ENCODE measurements at places on chromosomes 5 and 9.

GRCh38 chr5:157556615-157557418 lies 18.8 kb downstream of the ADAM19 start:
- DNase-seq: no peak

DNA sequence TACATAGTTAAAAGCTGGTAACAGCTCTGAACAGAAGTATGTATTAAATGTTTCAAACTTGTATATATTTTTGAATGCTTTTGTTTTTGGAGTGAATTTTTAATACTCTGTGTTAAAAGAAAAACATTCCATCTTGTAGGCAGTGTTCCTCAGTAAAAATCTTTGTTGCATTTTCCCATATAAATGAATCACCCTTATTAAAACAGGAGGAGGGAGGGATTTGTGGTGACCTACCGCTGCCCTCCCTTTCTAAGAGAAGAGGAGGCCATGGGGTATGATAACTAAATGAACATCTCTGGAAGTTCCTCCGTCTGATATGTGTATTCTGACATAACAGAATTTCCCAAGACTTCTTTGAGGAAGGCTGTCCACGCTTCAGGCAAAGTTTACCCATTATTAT lies 53.4 kb downstream of the INIP start:
- no peak for DNase-seq

DNA sequence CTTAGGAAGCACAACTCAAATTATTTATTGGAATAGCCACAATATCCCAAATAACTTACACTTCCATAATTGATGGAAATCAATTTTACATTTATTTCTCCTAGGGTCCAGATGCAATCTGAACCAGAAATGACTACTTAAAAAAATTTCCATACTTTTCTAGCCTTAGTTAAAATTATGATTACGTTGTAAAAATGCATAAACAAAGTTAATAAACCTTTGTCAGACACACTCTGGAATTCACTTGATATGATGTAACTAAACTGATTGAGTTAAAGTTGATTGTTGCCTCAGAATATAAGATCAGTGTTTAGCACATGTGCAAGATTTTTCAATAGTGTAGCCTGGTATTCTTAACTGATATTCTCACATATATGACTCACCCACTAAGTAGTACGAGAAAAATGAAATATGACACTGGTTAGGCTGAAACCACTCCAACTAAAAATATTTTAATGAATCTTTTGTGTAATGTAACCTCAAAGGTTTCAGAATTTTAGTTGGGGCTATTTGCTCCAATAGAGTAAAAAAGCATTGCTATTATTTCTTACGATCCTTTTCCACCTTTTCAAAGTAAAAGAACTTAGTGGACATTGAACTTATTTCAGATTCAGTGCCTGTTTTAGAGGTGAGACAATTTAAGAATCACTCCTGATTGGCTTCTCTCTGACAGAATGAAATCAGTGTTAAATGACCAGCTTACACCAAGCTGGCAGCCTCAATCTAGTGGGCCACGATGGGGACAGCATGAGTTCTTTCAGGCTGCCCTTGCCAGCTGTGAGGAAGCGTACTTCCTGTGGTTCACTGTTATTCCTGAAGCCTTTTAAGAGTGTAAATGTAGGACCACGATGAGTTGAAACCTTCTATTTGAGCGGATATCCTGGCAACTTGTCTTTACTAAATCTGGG lies 277.2 kb upstream of the CDH9 start:
- DNase-seq: no peak

GRCh38 chr5:168801567-168801966 lies 222.4 kb upstream of the PANK3 start:
- DNase-seq: no peak

DNA sequence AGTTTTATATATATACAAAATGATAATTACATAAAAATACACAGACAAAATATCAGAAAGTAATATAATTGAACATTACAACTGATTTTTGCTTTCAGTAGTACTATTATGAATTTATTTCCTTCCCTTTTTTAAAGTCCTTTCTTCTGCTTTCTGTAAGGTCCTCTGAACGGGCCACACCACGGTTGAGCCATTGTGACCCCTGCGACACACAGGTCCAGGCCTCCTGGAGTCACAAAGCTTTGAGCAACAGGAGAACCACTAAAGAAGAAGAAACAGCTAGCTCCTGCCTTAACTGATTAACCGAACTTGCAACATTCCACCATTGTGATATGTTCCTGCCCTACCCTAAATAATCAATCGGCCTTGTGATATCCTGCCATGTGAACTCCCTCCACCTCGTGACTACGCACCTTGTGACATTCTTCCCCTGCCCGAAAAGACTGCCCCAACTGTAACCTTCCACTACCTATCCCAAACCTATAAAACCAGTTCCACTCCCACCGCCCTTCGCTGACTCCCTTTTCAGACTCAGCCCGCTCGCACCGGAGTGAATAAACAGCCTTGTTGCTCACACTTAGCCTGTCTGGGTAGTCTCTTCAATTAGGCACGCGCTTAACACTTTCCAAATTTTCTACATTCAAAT lies 375.0 kb upstream of the RFX3 start:
- DNase-seq: no peak

DNA sequence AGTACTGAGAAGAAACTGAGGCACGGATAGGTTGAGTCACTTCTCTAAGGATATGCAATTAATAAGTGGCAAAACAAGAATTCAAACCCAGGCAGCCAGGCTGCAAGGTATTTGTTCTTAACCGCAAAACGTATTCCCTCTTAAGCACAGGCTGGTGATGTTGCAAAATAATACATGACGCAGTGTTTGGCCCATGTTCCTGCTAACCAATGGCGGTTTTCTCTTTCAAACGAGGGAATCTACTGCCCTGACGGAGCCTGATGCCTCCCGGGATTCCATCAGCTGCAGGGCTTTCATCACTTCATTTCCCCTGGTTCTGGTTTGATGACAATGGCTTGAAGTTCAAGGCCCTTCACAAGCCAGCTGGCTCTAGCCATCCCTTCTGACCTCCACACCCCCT lies 154.8 kb downstream of the SLIT3 start:
- DNase-seq: no peak

DNA sequence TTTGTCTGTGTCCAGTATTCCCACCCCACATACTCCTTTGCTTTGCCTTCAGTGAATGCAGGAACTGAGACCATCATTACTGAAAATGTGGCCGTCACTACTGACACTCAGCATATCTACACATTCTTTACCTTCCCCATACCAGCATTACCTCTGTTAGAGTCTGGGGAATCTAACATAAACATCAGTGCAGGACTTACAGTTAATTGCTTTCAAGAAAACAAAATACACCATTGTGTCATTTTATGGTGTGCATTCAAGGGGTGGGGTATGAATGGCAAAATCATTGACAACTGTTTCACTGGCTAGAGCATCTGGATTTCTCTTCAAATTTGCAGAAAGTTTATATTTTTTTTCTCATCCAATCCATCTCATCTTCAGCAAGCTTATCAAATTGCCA lies 731.4 kb upstream of the RIOK2 start:
- DNase-seq: no peak

DNA sequence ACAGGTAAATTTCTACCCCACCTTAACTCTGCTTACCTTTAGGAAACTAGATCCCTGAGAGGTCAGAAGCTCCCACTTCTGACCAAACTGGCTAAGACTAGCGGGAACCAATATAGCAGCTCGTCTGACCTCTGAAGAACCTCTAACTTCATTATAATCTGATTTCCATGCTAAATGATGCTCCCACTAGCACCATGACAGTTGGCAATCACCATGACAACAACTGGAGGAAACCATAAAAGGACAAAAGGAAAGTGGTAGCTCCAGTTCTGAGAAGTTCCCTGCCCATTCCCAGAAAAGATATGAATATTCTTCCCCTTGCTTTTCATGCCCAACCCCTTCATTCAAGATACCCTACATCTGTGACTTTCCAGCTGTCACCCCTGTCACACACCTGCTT lies 483.3 kb downstream of the CTNND2 start:
- DNase-seq: no peak

GRCh38 chr5:59579101-59579823 lies 314.3 kb downstream of the PDE4D start:
- no peak for DNase-seq

GRCh38 chr5:119382169-119382568 lies 26.4 kb downstream of the TNFAIP8 start:
- DNase-seq: no peak

DNA sequence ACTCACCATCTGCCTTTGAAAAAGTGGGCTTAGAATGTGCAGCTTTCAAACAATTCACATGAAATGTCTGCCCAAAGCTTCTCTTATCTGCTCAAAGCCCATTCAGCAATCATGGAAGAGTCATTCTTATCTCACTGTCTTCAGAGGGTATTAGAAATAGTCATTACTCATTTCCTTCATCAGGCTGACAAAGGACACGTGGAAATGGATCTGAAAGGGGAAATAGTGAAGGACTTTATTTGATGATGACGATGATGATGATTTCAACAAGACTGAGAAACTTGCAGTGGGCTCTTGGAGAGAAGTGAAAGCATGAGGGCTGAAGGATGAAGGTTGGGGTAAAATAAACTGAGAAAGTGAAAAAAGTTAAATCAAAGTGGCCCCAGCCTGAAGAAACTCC lies 194.3 kb downstream of the SMARCA2 start:
- no peak for DNase-seq

GRCh38 chr5:980966-981365 lies 27.6 kb upstream of the NKD2 start:
- DNase-seq: no peak

GRCh38 chr5:72188166-72188565 lies 80.9 kb downstream of the MAP1B start:
- no peak for DNase-seq

- DNase-seq: no peak
Measured at GRCh38 chr5:176388003-176388443, 375 bp downstream of the NOP16 start.

- DNase-seq: no peak
Measured at GRCh38 chr9:90680534-90680933, 37.9 kb upstream of the DIRAS2 start.

DNA sequence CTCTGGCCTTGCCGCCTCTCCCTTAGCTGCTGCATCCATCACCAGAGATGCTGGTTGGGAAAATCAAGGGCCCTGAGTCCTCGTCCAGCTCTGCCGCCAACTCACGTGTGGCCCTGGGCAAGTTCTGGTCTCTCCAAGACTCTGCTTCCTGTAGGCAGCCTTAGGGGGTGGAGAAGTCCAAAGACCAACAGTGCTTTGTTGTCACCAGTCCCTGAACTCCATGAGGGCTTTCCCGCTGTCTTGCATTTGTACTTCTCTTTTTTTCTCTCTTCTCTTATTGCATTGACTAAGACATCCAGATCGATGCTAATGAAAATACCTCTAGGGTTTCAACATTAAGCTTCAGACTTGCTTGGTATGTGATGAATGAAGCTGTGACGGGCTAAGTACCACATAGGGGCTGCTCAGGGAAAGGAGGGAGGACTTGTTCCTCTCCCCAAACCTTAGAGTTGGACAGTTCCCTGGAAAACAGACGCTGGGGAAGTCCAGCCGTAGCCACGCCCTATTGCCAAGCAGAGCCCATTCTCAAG lies 63.7 kb upstream of the STXBP1 start:
- DNase-seq: no peak

GRCh38 chr5:140220032-140220697 lies 45.2 kb downstream of the CYSTM1 start:
- no peak for DNase-seq

DNA sequence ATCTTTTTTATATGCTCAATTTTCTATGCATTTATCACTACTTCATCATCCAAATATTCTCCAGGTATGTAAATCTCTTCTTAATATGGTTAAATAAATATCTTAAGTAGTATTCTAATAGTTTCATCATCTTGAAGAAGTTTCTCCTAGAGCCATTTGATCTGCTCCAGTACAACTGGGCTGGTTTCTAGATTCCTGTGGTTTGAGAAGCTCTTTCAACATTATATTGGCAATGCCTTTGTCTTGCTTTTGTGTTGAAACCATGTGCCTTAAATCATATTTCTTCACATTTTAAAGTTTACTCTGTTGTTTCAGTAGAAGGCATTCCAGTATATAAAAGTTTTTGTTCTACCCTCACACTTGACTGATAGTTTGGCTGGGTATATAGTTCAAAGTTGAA lies 27.6 kb downstream of the MBLAC2 start:
- no peak for DNase-seq

GRCh38 chr5:16754086-16754485 lies 137.3 kb upstream of the RETREG1 start:
- DNase-seq: no peak

- DNase-seq: no peak
Measured at GRCh38 chr5:95984287-95984938, 22.8 kb upstream of the ELL2 start.

- no peak for DNase-seq
Measured at GRCh38 chr5:136127560-136127959, 5.1 kb upstream of the SMAD5 start.

DNA sequence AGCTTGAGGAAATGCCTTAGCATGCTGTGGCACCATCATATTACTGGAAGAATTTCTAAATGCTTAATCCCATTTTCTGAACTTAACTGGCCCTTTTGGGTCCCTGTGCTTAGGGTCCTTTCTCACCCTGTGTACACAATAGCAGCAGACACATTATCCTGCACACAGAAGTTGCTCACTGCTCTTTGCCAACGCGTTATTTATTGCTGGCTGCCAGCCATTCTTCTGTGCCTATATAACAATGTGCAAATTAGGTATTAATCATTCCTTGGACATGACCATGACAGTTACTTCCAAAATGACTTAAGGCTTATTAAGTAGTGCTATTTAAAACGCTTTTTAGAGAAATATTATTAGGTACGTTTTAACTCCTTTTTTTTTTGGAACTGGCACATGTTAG lies 134.7 kb downstream of the FBN2 start:
- no peak for DNase-seq

DNA sequence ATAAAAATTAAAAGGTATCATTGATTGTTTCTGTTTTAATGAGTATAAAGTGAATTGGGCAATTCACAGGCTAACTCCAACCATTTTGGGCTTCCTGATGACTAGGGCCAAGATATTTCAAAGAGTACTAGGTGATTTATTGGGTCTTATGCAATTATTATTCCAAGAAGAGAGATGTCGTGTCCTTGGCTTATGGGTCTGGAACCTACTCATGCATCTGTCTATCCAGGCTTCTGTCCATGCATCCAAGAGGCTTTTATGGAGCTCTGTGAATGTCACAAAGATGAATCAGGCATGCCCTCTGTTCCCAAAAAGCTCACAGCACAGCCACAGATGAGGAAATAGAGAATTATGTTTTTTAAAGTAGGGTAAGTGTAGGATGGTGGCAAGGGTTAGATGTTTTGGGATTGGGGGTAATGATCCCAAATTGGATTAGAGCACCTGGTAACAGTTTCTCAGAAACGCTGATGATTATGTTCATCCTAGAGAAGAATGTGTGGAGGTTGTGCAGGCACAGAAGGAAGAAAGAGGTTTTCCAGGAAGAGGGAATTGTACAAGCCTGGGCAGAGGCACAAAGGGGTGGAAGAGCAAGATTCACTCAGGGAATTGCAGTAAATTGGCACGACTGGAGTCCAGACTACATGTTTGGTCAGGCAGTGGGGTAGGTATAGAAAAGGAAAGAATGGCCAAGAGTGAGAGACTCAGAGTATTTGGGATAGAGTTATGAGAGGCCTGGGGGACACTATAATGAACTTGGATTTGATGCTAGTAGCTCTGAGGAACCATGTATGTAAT lies 83.0 kb upstream of the TNC start:
- DNase-seq: no peak
